ENCODE measurements at places on chromosomes 12 and 14.

GRCh38 chr12:112206944-112207343, 81.6 kb downstream of the TRAFD1 start:
- no peak for DNase-seq

DNA sequence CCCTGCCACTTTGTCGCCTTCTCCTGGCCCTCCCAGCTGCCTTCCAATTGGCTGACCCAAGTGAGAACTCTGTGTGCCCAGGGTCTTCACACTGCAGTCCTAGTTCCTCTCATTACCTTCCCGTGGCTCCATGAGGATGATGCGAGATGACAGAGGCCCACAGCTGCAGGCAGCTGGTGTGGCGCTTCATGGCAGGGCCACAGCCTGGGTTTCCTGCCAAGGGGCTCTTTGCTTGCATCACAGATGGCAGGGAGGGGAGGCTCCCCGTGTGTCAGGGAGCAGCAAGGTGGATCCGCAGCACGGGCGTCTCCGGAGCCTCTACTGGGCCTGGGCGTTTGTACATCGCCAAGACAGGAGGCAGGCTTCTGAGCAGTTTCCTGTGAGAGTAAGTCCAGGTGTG, 28.9 kb downstream of the DEGS2 start:
- no peak for DNase-seq

- DNase-seq, result no peak
Measured at GRCh38 chr12:10358969-10359368, 30.9 kb downstream of the KLRK1 start.

DNA sequence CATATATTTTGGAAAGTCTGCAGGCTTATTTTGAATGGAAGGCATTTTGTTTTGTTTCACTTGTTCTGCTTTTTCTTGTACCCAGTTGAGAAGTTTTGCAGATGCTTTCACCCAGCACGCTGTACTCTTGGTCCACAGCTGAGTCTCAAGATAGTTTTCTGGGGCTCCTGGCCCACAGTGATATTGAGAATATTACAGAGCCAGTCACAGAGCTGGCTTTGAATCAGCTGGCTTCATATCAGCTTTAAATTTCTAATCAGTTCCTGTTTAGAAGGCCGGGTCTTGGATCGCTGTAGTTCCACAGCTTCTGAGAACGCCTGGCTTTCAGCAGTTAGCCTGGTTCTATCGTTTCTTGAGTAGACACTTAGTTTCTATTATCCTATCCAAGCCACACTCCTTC, 32.5 kb upstream of the PARP11 start:
- DNase-seq, result no peak

- DNase-seq, result no peak
Measured at GRCh38 chr12:132238884-132239283, 90.5 kb downstream of the GALNT9 start.

- peak; percentile 35 for DNase-seq
Measured at GRCh38 chr12:16349131-16349460, 1.7 kb downstream of the MGST1 start.

GRCh38 chr14:104656014-104656714, 33.3 kb upstream of the INF2 start:
- no peak for DNase-seq

DNA sequence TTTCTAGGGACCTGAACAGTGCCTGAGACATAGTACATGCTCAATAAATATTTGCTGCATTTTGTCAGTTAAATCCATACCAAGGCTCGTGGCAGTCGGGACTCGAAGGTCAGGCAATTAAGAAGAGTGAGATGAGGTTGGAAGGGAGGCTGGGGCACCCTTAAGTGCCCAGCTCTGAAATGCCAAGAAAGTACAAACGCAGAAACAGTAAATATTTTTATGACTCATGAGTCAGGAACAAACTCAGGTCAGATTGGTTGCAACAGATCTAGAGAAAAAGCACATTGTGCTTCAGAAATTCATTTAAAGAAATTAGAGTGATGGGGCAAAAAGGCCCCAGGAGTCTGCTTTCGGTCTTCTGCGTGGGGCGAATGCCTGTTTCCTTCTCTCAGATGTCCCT, 83.0 kb upstream of the FZD10 start:
- DNase-seq, result no peak

DNA sequence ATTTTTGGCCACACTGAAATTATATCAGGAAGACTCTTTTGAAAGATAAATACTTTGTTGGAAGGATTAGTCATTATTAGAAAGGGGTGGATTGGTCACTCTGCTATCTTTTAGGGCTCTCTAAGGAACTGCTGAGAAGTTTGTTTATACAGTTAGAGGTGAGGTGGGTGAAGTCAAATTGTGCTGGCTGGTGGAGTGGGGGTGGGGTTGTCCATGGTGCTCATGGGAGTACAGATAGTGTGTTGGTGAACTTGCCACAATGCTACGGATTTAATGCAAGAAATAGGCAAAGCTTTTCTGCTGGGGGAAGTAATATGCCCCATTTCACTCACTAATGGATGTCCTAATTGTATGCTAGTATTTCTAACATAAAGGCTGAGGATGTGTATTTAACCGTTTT, 35.8 kb downstream of the SUSD6 start:
- no peak for DNase-seq

DNA sequence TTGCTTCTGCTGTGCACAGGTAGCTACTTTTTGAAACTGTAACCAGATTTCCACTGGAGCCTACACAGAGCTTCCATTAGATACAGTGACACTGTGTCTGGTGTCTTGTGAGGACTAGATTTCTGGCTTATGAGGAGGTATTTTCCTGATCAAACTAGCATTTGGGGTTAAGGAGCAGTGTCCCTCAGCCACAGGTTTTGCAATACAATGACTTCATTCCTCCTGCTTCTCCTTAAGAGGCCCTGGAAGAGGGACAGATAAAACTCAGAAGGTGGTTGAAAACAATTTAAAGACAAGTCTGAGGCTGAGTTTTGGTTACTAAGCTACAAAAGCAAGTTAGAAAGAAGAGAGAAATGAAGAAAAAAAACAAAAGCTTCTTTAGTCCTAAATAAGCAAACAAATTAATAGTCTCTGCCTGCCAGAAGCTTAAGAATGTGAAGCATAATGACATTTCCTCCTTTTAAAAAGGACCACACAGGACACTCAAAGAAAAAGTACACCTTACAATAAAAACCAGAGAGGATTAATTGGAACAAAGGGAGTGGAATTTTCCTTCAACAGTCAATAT, 53.0 kb downstream of the PKP2 start:
- no peak for DNase-seq

DNA sequence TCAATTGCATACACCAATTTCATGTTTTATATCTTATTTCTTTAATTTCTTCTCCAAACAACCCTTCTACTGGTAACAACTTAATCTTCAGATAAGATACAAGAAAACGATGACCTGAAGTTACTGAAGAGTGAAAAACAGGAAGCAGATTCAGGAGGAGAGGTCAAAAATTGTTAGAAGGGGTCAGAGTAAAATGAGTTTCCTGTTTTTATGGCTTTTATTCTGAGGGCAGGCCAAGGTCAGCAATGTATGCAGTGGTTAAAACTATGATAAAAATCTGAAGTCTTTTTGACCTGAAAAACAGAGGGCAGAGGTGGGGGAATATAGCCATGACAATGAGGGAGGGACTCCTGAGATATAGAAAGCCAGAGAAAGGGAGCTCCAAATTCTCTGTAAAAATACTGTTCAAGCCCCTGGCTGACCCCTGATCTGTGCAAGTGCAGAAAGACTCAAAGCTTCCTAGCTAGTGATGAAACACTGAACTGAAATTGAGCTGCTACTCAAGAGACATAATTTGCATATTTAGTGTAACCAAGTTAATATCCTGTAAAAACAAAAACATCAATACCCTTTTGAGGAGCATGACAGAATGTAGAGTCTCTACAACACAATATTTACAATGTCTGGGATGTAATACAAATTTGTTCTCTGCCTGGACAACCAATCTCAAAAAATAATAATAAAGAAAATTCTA, 514.3 kb upstream of the SEL1L start:
- no peak for DNase-seq

DNA sequence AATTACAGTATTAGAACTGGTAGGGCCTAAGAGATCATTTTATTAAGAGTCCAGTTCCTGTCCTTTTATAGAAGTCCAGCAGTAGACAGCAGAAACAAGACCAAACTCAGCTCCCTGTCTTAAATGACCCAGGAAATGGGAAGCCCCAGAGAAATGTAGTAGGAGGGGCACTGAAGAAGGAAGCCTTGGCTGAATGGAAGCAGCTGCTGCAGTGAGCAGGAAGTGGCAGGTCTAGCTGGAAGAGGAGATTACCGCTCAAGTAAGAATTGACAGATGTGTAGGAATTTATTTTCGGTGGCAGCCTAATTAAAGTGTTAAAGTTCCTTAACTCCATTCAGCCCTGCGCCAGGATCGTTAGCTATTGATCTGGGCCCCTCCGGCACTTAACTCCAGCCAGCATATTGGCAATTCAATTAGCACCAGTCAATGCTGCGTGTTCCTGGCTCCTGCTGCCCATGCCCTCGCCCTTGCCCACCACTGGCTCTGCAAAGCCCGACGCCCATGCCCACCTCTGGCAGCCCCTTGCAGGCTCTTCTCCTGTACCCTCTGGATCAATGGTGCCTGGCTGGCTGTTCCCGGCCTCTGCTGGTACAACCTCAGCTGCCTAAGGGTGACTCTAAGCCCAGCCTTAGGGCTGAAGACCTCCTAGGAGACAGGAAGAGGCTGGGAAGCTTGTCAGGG, 21.1 kb downstream of the ZFHX2 start:
- no peak for DNase-seq

GRCh38 chr12:117228239-117228638, 38.0 kb upstream of the FBXO21 start:
- no peak for DNase-seq

DNA sequence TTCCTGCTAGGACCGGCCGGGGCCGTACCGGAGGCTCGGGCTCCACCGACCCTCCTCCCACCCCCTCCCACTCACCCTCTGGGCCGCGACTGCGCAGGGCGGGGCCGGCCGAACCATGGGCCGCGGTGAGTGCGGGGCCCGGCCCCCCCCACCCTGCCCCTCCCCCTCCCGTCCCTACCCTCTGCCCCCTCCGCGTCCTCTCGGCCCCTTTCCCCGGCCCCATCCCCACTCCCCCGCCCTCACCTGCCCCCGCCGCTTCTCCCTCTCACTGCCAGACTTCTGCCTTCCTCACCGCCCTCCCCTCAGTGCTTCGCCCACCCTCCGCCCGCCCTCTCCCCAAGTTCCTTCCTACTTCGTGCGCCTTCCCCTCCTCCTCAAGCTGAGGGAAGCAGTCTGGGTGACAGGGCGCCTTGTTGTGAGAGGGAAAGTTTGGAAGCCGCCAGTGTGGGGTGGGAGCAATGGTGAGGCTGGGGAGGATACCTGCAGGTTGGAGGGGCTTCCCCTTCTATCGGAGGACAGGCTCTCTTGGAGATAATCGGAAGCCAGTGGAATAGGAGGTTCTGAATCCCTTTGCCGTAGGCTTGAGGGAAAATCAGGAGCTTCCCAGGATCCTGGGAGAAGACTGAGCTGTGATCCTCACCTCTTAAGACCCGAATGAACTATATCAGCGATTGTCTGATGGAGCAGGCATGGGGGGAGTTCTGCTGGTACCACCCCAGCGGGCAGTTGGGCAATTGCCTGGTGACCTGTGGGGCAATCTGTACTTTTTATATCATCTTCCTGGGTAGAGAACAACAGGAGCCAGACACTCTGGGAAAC, 472 bp downstream of the MBD6 start:
- DNase-seq, result peak; percentile 91

- no peak for DNase-seq
Measured at GRCh38 chr12:64561302-64562136, 48.8 kb upstream of the RASSF3 start.

DNA sequence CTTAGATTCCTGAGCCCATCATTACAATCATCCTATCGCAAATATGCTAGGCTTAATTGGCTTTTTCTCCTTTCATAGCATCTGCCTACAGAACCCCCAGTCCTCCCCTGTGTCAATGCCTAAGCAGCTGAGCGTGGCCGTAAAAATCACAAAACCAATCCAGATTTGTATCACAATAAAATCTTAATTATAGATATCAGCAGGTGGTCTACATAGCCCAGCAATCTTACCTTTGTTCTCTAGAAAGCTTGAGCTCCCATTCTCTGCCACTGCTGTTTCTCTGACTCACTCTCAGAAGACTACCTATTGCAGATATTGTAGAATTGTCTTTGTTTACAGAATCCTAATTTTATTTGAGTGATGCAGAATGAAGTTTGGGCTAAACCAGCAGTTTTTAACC, 37.9 kb upstream of the PPM1A start:
- DNase-seq, result no peak

DNA sequence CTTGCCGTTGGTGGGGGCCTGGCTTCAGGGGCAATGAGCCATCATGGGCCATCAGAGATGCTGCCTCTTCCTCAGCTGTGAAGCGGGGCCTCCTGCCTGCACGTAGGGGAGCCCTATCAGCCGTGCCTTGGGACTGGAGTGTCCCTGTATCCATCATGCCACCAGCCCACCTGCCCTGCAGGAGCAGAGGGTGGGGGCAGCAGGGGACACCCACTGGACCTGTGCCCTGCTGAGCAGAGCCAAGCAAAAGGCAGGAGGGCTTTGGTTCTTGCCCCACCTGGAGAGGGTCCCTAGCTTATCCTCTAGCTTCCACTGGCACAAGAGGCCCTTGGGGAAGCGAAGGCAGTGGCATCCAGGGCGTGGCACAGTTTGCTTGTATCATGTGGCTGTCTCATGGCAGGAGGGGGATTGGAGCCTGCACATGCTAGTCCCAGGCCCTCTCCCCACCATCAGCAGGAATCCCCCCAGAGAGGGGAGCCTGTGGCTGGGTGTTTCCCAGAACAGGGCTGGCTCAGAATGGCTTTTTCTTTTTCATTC, 10.1 kb downstream of the ADSS1 start:
- no peak for DNase-seq

DNA sequence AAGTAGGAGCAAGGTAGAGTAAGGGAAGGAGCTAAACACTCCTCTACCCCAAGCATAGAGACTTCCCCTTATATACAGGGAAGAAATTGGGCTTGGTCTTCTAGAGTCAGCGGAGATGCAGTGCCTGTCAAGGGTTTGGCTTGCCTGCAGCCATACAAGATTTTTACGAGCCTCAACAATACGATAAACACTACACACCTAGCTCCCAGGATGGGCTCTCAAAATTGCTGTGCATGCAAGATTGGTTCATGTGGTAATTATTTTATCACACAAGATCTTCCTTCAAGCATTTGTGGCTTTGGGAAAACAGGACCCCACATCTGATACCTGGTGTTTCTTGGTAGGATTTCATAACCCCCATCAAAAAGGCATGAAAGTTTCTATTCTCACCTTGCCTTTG, at the start of gene KRT1:
TSS of gene KRT1 (minus strand) at position 45 of the 400 bp plus-strand sequence. CDS start 59 bp downstream, outside the sequence.
- no peak for DNase-seq

DNA sequence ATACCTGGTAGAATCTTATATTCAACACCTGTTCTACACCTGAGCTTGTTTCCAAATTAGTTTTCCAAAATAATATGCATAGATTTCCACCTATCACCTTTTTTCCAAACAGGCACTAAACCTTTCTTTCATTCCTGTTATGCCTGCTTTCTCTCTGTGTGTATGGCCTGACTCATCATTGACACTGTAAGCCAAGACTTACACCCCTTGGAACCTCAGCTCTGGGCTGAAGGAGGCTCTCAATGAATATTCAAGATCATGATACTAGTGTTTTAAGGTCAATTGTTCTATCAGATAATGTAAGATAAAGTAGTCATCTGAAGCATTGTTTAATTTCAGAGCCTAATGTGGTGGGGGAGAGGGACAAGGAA, 1193.3 kb downstream of the FLRT2 start:
- DNase-seq, result no peak
